Activated naive CD8-positive, alpha-beta T cell treated with anti-CD3 and anti-CD28 coated beads, Interleukin-2, amount 50 U/mL, for 24 hours (primary cell): ENCODE measurements at places on chromosomes 7 and 10.

DNA sequence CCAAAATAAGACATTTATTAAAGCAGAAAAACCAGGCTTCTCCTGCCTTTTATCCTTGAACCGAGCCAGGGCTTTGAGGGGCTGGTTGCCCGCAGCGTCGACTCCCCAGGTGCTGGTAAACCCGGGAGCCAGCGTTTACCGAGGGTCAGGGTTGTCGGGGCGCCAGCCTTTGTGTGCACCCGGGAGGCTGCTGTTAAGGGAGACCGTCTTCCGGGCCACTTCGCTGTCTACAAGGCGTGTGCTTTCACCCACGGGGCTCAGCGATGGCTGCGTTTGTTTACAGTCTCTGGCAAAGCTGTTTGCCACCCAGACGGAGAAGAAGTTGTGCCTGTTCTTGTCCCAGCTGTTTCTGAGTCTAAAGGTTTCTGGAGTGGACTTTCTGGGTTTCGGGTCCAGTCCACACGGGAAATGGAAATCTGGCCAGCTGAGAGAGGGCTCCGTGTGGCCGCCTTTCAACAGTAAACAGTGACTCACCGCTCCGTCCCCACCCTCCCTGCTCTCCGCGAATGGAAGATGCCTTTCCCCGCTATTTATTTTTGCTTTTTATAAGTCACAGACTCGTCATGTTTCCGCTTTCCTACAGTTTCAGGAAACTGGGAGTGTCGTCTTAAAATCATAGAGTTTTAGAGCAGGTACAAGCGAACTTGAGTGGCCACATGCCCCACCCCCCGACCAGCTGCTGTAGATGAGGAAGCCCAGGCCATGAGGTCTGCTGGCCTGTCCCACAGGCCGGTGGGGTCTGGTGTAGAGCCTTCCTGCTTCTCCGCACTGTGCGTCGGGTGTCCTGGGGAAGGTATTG, 2.2 kb downstream of the MAFK start:
- DNase-seq: peak; percentile 62

- no peak for DNase-seq
Observed at GRCh38 chr10:44966129-44966815, 6.7 kb downstream of the RASSF4 start.

DNA sequence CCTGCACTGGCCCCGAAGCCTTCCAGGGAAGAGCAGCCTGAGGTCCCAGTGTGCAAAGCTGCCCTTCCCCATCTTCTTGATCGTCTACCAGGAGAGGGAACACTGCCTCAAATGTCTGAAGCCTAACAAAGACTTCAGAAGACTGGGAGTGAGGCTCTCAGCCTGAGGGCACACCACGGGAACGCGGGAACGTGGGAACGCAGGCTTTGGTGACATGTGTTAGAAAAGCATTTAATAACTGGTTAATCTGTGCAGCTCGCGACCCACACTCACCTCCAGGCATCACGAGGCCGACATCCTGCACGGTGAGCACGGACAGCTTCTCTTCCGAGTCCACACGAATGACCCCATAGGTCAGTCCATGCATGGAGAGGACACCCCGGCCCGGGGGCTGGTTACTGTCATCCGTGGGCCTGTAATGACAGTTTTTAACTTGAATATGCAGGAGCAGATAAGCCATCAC, 234.0 kb downstream of the ZMYND11 start:
- DNase-seq: no peak

GRCh38 chr10:72089618-72090017, 1.3 kb upstream of the SPOCK2 start:
- no peak for DNase-seq

DNA sequence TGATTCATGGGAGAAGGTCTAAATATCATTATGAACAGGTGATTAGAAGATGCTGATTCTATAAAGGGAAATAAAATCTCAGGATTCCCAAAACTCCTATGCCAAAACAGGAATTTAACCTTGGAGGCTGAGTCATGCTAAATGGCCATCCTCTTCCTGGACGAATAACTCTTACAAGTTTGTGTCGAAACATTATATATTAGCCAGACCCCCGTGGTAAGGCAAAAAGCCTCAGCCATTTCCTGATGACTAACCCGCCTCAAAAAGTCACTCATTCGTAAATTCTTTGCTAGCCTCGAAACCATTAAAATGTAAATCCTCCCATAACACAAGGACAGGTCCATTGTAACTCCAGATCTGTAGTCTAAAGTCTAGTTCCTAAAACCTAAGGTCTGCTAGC, 32.0 kb downstream of the CUL2 start:
- DNase-seq: no peak

DNA sequence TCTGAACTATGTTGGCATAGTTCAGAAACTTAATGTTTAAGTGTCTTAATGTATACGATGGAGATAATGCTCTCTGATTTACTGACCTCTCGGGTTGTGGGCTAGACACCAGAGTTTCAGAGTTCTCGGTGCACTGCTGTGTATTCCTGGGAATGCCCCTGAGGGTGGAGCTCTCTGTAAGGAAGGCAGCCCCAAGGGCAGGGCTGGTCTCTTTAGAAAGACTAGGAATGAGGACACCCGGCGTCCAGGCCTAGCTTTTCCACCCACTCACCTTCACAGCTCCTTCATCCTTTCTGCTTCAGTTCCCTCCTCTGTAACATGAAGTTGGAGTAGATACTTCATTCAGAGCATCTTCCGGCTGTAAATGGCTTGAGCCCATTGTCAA, 536.6 kb upstream of the GALNT17 start:
- DNase-seq: no peak

DNA sequence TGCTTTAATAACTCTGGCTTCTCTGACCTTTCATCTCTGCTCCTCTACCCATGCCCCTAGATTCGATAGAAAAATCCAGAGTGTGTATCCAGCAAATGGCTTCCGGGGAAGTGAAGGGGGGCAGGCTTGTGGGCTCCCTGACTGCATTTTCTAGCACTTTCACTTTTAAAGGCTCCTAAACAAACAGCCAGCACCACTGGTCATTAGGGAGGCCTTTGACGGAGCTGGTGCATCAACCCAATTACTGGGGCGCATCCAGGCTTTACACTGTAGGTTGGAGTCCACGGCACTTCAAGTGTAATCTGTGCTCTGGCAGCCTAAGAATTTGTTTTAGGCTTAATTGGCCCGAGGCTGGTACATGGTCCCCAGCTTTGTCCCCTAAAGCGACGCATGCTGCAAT, 291.9 kb downstream of the GFRA1 start:
- DNase-seq: no peak

DNA sequence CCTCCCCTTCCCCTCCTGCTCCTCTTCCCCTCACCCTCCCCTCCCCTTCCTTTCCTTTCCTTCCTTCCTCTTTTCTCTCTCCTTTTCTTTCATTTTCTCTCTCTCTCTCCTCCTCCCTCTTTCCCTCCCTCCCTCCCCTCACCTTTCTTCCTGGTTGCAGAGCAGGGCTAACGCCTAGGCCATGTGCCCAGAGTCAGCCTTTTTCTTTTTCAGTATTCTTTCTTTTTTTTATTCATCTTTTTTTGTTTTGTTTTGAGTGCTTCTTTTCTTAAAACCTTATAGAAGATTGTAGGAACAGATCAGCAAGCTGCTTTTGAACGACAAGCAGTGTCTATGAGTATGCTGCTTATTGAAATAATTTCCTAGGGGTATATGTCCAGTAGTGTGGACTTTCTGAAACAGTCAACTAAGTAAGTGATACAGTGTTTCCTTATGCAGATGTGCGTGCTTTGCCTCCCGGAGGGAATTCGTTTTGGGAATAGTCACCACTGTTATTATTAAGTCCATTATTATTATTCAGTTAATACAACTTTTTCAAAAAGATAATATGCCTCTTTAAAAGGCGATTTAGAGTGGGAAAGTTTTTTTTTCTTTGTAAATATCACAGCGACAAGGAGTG, 219.2 kb downstream of the CAMK1D start:
- DNase-seq: no peak

- no peak for DNase-seq
Observed at GRCh38 chr7:115748123-115748738, 282.3 kb downstream of the TFEC start.

DNA sequence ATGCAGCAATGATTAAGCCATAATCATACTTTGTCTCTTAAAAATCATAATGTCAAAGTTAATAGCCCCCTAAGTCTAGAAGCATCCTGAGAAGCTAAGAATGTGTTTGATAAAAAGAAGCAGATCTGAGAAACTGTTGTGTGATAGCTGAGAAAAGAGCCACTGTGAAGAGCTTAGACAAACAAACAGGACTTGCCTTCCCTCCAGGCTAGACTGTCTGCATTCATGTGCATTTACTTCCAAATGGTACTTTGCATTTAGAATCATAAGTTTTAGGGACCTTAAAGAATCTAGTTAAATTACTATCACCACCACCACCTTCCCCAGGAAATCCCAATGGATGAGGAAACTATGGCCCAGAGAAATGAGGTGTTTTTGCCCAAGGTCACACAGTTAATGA, 62.7 kb upstream of the NFKB2 start:
- DNase-seq: no peak

DNA sequence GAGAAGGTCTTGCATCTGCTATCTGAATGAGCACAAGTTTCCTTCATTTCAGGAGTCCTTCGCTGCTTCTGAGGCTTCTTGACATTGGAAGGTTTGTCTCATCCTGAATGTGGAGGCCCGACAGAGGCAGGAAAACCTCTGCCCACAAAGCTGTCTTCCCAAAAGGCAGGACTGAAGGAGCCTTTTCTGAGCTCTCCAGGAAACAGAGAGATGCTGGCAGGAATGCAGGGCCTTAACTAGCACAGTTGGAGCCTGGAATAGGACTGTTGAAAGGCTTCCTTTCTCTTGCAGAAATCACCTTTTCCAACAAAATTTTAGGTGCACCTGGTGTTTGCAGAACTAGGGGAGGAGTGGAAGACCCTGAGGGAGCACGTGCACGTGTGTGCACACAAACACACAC, 637.4 kb upstream of the MKI67 start:
- no peak for DNase-seq

DNA sequence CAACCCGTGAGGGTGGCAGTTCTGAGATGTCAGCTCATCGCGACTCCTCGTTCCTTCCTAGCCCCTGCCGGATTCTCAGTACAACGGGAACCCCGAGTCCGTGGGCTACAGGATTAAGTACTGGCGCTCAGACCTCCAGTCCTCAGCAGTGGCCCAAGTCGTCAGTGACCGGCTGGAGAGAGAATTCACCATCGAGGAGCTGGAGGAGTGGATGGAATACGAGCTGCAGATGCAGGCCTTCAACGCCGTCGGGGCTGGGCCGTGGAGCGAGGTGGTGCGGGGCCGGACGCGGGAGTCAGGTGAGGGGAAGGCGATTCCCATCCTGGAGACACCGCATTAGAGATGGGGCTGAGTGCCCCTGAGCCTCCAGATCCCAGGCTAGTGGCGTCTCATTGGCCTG, 568.1 kb upstream of the FOXK1 start:
- no peak for DNase-seq

DNA sequence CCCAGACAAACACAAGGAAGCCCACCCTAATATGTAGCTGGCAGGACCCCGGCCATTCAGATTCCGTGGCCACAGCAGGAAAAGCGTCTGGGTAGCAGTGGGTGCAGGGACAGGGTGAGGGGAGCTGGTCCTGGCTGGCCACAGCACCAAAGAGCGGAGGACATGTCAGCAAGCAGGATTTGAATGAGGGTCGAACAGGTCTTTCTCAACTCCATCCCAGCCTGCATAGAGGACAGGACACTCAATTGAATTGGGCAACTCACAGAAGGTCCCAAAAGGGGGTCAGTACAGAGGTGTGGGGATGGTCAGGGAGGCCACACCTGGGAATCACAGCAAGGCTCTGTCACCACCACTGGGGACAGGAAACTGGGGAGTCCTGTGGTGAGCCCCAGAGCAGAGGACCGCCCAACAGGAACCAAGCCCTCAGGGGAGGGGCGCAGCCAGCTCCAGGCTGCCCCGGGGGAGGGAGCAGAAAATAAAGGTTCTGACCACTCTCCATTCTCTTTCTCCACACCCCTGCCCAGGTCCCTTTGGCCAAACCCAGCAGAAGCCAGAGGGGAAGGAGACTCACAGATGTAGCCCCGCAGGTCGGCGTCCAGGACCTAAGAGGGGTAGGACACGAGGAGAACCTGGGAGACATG, 108.7 kb upstream of the PPP2R2D start:
- DNase-seq: no peak

GRCh38 chr7:98921608-98922372, 43.5 kb downstream of the TRRAP start:
- DNase-seq: no peak

DNA sequence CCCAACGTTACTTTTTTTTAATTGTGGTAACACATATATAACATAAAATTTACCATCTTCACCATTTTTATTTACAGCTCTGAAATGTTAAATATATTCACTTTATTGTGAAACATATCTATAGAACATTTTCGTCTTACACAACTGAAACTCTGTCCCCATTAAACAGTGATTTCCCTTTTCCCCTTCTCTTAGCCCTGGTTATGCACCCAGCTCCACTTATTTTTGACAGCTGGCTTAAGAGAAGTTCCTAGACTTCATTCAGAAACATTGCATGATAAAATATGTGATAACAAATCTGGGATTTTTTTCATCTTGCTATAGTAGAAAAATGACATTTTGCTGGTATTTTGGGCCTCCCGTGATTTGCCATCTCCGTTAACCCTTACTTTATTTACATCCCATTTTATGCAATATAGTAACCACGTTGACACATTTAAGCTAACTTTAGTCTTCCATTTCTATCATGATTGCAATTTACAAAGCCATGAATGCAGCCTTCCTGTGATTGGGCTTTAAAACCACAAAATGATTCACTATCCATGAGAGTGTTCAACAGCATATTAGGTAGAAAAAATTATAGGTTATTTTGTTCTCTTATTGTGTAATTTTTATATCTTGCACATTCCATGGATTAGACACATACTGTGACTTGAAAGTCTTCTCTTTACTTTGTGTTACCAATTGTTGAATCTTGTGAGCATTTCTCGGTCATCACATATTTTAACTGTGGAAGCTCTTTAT, 139.6 kb downstream of the SND1 start:
- DNase-seq: no peak

- peak; percentile 36 for DNase-seq
Observed at GRCh38 chr10:87850742-87851205, 12.6 kb downstream of the KLLN start.

GRCh38 chr10:124066781-124067714, 26.4 kb downstream of the CHST15 start:
- DNase-seq: no peak

- DNase-seq: no peak
Observed at GRCh38 chr7:103912891-103913605, 76.4 kb downstream of the RELN start.
